ENCODE measurements at places on chromosomes 2 and 18.

- DNase-seq, result peak; percentile 35
Measured at GRCh38 chr2:62705859-62706720, 577 bp downstream of the EHBP1 start.

GRCh38 chr2:239204876-239205468 lies 195.8 kb downstream of the HDAC4 start:
- no peak for DNase-seq

GRCh38 chr18:65091744-65092329 lies 659.0 kb upstream of the CDH7 start:
- no peak for DNase-seq

GRCh38 chr18:6482198-6482977 lies 67.7 kb upstream of the L3MBTL4 start:
- no peak for DNase-seq

- no peak for DNase-seq
Measured at GRCh38 chr2:65706411-65706810, 274.0 kb upstream of the SPRED2 start.

GRCh38 chr18:51724790-51725721 lies 527.6 kb upstream of the MEX3C start:
- DNase-seq, result no peak

DNA sequence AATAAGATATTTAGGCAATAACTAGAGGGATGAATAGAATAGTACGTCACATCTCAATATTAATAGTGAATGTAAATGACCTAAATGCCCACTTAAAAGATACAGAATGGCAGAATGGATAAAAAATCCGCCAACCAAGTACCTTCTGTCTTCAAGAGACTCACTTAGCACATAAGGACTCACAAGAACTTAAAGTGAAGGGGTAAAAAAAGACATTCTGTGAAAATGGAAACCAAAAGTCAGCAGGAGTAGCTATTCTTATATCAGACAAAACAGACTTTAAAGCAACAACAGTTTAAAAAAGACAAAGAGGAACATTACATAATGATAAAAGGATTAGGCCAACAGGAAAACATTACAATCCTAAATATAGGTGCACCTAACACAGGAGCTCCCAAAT lies 56.7 kb upstream of the DSC1 start:
- no peak for DNase-seq

DNA sequence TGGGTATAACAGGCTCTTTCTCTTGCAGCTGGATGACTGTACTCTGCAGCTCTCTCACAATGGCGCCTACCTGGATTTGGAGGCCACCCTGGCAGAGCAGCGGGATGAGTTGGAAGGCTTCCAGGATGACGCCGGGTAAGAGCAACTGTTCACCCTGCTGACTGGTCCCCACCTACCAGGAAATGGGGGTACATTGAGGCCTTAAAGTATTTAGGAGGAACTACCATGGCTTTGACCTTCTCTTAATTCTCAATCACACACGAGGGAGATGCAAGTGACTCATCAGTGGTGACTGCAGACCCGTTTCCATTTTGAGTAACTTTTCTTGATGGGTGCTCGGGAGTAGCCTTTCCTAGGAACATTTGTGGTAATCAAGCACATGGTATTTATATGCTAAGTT lies 58.0 kb downstream of the FHOD3 start:
- no peak for DNase-seq

- DNase-seq, result no peak
Measured at GRCh38 chr2:163571423-163572102, 164.2 kb downstream of the FIGN start.

DNA sequence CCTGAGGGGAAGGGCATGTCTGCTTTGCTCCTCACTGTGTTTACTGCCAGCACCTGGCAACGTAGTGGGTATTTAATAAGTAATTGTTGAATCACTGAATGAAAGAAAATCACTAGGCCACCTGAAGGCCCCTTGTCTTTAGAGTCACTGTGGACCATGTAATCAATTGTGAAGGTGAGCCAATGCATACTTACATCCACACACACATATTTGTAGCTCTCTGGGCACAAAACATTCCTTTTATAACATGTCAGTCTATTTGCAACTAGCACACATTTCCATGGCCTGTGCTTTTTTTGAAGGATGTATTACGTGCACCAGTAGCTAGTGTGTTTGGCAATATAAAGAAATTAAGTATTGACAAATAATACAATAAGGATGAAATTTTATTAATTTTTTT lies 11.2 kb downstream of the ATP8B1 start:
- DNase-seq, result no peak

DNA sequence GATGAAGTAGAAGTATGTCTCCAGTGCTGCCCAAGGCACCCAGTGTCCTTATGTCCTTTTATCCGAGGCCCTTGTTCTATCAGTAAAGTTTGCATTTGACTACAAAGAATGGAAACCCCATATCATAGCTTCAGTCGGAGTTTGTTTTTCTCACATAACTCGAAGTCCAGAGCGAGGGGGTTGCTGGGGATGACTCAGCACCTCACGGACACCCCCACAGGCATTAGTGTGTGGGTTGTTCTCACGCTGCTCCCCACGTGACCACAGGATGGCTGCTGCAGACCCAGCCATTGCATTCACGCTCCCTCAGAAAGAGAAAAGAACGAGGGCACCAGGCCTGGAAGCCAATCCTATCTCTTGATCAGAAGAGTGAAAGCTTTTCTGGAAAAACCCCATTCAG lies 27.8 kb downstream of the SALL3 start:
- DNase-seq, result no peak

DNA sequence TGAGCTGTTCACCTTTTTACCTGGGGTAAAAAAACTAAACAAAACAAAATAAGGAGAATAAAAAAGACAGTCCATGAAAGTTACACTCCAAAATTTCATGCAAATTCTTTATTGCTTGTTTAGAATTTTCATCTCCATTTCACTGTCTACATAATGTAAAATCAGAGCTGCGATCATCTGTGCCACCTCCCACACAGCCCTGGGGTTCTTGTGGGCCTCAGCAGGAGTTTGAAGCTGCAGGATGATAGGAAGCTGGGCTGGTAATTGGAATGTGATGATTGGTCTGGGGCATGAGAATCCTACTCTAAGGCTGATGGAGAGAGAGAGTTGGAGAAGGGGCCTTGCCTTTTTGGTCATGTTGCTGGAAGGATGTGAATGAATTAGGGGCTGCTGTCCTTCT lies 4.2 kb upstream of the LHCGR start:
- no peak for DNase-seq

GRCh38 chr18:67980241-67980640 lies 463.7 kb upstream of the DSEL start:
- no peak for DNase-seq

- DNase-seq, result no peak
Measured at GRCh38 chr2:25226827-25227226, 58.4 kb upstream of the POMC start.

DNA sequence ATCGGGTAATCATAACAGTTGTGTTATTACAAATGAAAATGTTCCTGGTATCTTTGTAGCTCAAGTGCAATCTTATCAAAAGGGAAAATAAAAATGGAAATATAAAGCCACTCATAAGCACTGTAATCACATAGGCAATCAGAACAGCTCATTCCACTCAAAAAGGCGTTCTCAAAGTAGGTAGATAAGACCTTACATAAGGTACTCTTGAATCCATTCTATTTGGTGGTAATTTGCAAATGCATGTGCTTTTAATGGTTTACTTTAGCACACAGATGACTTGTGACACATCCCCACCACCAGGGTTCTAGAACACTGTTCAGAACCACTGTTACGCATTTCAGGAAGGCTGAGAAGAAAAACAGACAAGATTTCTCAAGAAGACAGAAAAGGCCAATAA lies 86.7 kb upstream of the NARS1 start:
- no peak for DNase-seq

DNA sequence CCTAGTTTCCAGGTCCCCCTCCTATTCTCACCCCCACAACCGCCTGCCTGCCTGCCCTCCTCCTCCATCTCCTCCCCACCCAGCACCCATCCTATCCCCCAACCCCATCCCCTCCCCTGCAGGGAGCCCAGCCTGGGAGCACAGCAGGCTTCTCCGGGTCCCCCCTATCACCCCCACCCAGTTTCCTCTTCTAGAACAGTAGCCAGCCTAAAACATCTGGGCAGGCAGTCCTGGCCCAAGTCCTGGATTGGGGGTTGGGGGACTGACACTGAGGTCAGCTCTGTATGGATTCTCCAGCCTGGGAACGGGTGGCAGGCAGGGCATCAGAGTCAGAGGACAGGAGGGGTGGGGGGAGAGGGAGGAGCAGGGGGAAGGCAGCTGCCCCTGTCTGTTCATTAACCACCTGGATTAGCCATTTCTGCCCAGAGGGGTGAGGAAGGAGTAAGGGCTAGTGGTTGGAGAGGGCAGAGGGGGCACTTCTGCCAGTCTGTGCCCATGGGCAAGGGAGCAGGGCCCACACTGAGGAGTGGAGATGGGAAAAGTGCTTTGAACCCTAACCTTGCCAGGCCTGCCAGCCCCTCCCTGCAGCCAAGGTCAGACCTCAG lies 60.0 kb downstream of the TNS1 start:
- DNase-seq, result no peak

- no peak for DNase-seq
Measured at GRCh38 chr2:43776324-43776723, 2.5 kb downstream of the DYNC2LI1 start.

- DNase-seq, result no peak
Measured at GRCh38 chr2:68860111-68860510, 11.1 kb downstream of the BMP10 start.

DNA sequence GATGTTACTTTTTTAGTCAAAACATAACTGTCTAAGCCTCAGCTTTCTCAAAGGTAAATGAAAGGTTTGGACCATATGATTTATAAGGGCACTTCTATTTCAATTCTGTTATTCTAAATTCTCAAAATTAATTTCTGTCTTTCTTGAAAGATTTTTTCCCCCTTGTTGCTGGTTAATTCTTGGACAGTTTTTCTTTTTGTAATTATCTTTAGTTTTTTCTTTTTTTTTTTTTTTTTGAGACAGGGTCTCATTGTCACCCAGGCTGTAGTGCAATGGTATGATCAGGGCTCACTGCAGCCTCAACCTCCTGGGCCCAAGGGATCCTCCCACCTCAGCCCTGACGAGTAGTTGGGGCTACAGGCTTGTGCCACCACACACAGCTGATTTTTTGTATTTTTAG lies 121.0 kb upstream of the MYO3B start:
- DNase-seq, result no peak

DNA sequence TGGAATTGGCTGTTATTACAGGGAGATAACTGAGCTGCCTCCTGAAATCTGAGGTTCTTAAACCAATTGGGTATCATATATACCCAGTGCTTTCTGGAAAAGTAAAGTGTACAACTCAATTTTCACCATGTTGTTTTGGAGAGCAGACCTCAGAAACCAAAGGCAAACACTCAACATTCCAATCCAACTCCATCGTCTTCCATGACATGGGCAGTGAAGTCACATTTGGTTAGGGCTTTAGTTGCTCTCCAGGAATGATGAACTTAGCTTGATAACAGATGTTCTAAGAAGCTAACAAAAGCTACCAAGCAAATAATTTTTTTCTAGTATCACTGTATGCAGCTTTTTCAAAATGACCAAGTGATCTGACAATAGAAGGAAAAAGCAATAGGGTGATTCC lies 107.0 kb upstream of the SLC35G4 start:
- no peak for DNase-seq

DNA sequence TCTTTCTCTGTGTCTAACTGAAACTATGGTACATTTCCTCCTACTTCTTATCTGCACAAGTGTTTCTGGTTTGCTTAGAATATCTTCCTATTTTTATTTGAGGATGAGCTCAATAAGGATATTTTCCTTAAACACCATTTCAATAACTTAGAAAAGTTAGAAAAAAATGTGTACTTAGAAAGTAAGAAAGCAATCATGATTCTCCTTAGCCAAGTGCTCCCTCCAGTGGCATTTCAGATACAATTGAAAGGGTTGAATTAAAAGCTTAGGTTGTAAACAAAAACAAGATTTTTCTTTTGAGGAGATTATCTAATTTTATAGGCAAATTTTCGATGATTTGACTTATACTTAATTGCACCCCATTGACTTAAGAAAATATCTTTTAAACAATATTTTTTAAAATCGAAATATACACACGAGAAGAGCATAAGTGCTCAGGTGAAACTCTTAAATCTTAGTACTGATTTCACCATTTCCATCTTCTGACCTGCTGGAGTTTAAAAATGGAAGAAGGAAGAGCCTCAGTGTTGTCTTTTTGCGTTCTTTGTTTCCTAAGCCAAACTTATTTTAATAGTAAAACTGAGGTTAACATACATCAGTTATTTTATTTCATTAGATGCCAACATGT lies 26.9 kb downstream of the C18orf63 start:
- no peak for DNase-seq

DNA sequence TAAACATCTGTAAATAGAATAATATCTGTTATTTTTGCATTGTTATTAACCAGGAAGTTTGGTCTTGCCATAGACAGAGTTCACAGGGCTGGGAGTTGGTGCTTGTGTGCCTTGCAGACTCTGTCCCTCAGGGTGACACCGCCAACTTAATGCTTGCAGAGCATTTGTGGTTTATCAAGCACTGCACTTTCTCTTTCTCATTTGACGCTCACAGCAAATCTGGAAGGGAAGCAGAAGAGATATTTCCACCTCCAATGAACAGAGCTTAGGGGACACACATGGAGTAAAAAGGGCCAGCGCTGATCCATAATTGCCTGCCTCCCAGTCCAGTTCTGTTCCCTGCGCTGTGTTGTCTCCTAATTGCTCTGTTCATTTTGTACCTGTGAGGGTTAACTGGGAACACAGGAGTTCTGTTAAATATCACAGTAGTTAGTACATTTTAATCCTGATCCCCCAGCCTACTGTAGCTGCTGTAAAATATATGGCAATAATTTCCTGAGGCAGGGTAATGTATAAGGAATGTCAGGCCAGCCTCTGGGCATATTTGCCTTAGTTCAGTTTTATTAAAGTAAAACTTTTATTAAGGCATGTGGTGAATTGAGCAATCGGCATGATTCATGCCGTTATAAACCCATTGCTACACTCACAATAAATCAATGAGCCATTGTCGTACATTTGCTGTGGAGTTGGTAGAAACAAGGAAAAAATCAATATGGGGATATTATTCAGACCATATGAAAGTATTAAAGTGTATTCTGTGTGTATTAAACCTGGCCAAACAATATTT lies 182.5 kb upstream of the OSR1 start:
- DNase-seq, result no peak

- no peak for DNase-seq
Measured at GRCh38 chr2:177204417-177204816, 8.2 kb upstream of the HNRNPA3 start.

DNA sequence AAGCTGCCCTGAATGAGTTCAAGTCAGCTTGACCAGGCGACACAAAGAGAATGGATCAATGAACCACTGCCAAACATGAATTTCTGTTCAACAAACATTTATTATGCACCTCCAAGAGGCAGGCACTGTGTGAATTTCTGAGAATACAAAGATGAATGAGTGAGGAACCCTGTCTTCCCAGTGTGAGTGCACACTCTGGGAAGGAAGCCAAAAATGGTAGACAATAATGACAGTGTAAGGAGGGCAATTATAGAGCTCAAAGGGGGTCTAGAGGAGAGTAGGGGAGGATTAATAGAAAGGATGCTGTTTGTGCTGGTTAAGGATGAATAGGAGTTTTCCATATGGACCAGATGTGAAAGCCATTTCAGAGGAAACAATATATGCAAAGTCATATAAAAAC lies 213.4 kb downstream of the DCC start:
- DNase-seq, result no peak

- no peak for DNase-seq
Measured at GRCh38 chr2:202096736-202097135, 23.7 kb downstream of the KIAA2012 start.
